H9 (cell line): ENCODE measurements at places on chromosomes 6 and 20. TPM values are rescaled to one million over a fixed set of nuclear protein-coding genes. Genes with fewer than 3 reads are reported as not detected.

The ASIP gene
- not detected in 2 replicates for total RNA-seq

The KHDC1L gene
- total RNA-seq, result 0.37 TPM in 1 of 2 replicates, not detected in the other

The ABCC10 gene
- total RNA-seq, result 28.0 and 31.8 TPM in 2 replicates

- peaks cover 3% of the 10 kb centered on the region; the same call in 1 of the 2 replicates for H3K27me3 ChIP-seq
- peak; percentile 78 for DNase-seq
- H3K27ac ChIP-seq, result no peak overlapping the region
- H3K4me1 ChIP-seq, result no peaks in the 10 kb centered on the region
- H3K4me3 ChIP-seq, result peak overlapping the region; percentile 45
These were observed 186.9 kb upstream of the UST start for GRCh38 chr6:148559848-148560433.

- H3K27me3 ChIP-seq, result no peaks in the 10 kb centered on the region
- no peaks in the 10 kb centered on the region for H3K4me1 ChIP-seq
- DNase-seq, result no peak
- no peaks in the 10 kb centered on the region for H3K36me3 ChIP-seq
- no peak overlapping the region for H3K4me3 ChIP-seq
These were observed 152.2 kb downstream of the OPN5 start for GRCh38 chr6:47934023-47934422.

DNA sequence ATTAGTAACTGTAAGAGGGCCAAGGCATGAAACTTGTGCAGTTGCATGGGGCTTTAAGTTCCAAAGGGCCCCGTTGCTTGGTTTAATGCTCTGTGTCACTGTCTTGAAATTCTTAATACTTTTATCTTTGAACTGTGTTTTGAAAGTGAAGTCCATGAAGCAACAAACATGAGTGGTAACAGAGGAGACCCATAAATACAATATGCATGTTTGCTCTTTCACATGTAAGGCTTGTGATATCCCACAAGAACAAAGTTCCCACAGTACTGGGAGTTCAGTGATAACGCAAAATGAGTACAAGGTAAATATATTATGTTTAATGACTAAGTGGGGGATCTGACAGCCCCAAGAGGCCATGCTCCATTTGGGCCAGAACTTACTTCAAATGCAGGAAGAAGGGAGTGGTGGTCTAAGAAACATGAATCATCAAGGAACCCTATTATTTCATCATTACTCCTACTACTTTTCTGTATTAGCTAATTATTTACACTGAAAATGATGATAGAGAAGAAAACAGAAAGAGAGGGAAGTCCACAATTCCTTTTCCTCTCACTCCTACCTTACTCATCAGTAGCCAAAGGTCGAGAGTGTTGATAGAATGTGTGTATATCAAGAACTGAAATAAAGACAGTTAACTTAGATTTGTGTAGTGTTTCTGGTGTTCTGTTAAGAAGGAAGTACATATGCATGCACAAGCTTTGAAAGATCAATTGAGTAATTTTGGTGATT is 157.3 kb downstream of the PHF3 start:
- H3K4me1 ChIP-seq, result no peaks in the 10 kb centered on the region; the same call in 1 of the 2 replicates
- H3K27me3 ChIP-seq, result no peaks in the 10 kb centered on the region
- no peak overlapping the region for H3K27ac ChIP-seq

DNA sequence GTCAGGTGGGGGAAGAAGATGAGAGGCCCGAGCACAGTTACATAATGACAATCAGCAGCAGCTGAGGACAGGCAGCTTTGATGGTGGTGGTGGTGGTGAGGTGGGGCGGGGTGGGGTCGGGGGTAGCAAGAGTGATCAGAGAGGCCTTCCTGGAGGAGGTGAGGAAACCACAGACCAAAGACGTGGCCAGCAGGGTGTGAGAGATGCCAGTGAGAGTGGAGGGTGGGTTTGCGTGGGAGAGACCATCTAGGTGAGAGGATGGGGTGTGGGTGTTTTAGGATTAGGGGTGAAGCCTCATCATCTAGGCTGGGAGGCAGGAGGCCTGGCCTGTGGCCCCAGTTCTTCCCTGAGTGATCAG is 76.0 kb upstream of the TOX2 start:
- H3K27ac ChIP-seq, result no peak overlapping the region
- H3K4me1 ChIP-seq, result no peaks in the 10 kb centered on the region
- H3K4me3 ChIP-seq, result no peak overlapping the region
- H3K27me3 ChIP-seq, result no peaks in the 10 kb centered on the region
- no peaks in the 10 kb centered on the region for H3K36me3 ChIP-seq
- DNase-seq, result no peak

GRCh38 chr20:63315731-63316491 is 22.9 kb downstream of the COL20A1 start:
- no peak for DNase-seq
- H3K27ac ChIP-seq, result no peak overlapping the region
- no peaks in the 10 kb centered on the region for H3K27me3 ChIP-seq

DNA sequence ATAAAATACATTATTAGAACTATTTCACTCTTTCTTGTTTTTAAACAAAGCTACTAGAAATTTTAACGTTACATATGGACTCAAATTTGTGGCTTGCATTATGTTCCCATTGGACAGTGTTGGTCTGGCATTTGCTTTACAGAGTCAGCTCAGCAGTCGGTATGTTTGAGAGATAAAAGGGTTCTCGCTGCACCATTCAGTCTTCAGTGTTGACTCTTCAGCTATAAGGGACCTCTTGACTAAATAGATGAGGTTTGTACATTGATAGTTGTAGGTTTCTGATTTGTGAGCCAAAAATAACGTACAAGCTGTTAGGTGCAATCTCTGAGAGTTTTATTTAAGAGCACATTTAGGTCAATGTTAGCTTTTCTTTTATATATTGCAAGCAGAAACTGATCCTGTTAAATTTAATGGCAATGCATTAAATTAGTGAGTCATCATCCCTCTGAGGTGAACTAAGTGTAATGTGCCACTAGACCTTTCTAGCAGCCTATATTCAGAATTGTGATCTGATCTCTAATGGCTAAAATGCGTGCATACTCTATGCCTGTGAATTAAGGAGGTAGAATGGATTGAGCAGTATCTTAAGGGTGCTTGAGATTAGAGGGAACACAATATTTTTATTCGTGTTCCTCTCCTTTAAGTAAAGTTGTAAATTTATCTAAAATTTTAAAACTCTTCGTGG is 485.6 kb upstream of the SYNCRIP start:
- H3K4me3 ChIP-seq, result no peak overlapping the region
- H3K27me3 ChIP-seq, result no peaks in the 10 kb centered on the region
- H3K36me3 ChIP-seq, result no peaks in the 10 kb centered on the region
- no peaks in the 10 kb centered on the region for H3K4me1 ChIP-seq

DNA sequence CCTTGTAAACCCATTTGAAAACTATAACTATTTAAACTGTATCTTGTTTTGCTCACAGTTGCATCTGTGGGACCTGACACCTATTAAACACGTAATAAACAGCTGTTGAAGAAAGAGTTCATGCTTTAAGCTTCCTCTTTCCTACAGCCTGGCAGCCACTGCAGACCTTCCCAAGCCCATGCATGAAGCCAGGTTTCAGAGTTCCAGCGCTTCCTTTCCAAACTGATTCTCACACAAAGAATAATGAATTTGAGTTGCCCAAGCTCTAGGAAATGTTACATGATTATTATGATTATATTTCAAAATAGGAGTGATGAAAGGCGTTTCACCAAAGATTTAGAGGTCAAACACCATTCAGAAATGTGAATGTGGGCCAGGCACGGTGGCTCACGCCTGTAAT is 3.7 kb downstream of the AGPAT4 start:
- no peak overlapping the region for H3K27ac ChIP-seq
- H3K27me3 ChIP-seq, result no peaks in the 10 kb centered on the region
- no peak overlapping the region for H3K4me3 ChIP-seq
